Cerebellum (tissue), 4 donors: ENCODE measurements at places on chromosomes 6 and 20. TPM values are rescaled to one million over a fixed set of nuclear protein-coding genes. Genes with fewer than 3 reads are reported as not detected.

DNA sequence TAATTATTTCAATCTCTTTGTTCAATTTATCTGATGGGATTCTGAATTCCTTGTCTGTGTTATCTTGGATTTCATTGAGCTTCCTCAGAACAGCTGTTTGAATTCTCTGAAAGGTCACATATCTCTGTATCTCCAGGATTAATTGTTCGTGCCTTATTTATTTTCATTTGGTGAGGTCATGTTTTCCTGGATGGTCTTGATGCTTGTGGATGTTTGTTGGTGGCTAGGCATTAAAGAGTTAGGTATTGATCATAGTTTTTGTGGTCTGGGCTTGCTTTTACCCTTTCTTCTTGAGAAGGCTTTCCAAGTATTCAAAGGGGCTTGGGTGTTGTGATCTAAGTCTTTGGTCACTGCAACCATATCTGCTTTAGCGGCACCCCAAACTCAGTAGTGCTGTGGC, 39.4 kb upstream of the SCP2D1 start:
- no peak for DNase-seq

DNA sequence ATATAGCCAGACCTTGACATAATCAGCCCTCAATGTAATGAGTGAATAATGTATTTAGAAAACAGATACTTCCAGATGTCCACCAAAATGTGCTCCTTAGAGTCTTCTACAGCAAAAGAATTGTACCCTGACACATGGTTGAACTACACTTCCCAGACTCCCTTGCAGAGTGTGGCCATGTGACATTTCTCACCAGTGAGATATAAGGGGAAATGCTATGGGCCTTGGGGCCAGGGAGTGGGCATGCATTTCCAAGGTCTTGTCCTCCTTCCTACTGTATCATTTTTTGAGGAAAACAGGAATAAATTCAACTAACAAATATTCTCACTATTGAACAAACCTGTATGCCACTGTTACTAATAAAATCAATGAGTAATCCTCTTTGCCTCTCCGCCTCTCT, 211.4 kb upstream of the SMLR1 start:
- no peak for DNase-seq

DNA sequence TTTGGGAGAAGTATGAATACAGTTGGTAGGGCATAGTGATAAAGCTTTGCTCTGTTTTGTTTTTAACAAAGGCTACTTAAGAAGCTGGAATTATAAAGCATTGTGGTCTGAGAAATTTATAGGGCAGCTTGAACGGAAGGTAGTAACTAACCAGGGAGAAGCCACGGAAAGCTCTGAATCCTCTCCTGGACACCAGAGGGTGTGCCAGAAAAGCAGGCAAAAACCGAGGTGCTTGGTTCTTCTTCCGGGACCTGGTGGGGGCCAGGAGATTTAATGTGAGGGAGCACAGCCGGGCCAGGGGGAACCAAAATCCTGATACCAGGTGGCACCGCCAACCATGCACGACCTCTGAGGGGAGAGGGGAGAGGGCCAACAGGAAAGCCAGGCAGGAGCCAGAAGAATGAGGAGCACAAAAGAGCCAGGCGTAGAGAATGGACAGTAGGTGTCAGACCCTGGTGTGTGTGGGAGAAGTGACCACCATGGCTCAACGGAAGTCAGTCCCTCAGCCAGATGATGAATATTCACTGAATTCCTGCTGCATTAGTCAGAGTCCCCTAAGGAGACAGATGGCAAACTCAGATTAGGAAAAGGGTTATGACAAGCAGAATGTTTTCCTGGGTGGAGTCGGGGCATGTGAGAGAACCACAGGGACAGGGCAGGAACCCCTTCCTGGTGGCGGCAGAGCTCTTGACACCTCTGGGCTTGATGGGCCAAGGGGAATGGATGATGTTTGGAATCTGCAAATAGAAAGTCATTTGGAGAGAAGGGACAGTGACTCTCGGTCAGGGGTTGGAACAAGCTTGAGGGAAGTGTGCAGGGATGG, 262.3 kb downstream of the ZNF217 start:
- no peak for DNase-seq

GRCh38 chr20:58907320-58908137, 55.0 kb downstream of the GNAS start:
- peak; percentile 89 for DNase-seq

- DNase-seq: no peak
Measured at GRCh38 chr6:134544737-134545136, 226.8 kb upstream of the SGK1 start.

DNA sequence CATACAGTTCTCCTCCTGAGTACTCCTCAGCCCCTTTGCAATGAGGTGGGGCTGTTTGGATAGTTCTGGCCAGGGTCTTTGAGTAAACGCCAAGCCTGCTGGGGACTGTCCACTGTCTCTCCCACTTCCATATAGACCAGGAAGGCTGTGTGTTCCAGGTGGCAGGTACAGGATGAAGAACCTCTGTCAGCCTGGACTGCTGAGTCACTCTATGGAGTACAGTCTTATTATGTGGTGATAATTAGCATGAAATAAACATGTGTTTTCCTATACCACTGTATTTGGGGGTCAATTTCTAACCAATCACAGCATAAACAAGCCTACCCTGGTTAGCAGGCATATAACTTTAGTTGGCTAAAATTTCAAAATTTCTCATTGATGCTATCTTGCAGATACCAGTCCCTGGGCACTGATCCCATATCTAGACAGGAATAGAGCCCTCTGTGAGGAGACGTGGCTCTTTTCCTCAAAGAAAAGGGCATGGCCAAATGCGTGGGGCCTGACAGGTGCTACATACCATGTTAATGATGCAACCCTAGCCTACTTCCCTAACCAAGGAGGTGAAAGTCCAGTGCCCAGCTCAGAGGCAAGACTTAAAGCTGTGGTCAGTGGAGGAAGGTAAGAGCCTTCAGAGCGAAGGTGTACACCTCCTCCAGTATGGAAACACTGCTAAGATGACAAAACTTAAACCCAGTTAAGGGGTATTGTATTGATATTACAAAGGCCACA, 4.5 kb upstream of the ALDH8A1 start:
- DNase-seq: no peak

GRCh38 chr6:119241111-119241465, 108.5 kb downstream of the MAN1A1 start:
- DNase-seq: no peak

- DNase-seq: no peak
Measured at GRCh38 chr6:163428373-163428772, 13.9 kb downstream of the QKI start.

- DNase-seq: no peak
Measured at GRCh38 chr20:44495802-44496481, 20.3 kb downstream of the TTPAL start.

- no peak for DNase-seq
Measured at GRCh38 chr6:167575158-167575696, 250.3 kb downstream of the TTLL2 start.

DNA sequence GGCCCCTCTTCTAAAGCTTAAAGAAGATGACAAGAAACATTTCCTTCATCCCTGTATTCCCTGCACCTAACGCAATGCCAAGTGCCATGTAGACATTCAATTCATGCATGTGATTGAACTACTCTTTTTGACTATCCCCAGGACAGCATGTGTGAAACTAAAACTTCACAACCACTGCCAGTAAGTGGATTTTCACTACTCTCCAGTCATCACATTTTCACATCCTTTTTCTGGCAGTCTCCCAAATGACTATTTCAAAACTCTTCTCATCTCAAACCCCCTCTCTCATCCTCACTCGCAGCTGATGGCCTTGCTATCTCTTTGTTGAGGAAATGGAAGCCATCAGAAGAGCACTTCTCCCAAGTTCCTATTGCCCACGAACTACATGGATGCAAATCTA, 122.6 kb downstream of the OPRM1 start:
- no peak for DNase-seq

DNA sequence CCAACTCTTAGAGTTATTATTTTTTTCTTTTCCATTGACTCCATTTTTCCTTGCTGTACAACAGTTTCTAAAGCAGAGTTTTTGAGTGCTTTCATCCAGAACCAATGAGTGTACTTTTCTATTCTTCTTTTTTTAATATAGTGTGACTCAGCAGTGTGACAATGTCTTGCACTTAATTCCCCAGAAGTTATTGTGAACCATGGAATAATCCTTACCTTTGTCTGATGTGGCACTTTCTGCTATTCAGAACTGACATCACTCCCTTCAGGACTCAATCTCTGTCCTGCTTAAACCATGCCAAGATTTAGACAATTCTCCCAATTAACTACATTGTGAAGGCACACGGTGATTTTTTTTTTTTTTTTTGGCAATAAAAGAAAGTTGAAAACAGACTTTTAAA, 41.5 kb downstream of the GRIK2 start:
- DNase-seq: no peak

- DNase-seq: no peak
Measured at GRCh38 chr6:155408981-155409380, 46.7 kb downstream of the NOX3 start.

DNA sequence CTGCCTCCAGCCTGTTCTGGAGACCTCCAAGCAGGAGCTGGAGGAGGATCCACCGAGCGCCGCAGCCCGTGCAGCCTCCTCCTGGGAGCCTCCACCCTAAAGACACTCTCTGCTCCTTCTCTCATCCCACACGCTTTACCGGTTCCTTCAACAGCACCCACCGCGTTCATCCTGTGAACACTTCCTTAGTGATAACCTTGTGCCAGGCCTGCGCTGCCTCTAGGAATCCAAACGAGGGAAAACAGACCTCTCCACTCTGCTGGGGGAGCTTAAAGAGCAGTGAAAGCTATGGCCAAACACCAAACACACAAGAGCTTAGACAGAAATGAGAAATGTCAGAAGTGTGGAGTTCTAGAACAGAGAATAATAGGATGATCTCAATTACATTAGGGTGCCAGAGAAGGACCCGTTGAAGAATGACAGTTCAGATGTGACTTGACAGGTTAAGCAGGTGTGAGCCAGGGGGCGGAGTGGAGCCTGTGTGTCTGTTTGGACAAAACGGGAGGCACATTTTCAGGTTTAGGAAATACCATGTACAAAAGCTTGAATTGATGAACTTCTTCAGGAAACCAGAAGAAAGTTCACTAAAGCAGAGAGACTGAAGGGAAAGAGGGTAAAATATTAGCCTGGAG, 28.5 kb upstream of the HLA-DRB5 start:
- DNase-seq: no peak

DNA sequence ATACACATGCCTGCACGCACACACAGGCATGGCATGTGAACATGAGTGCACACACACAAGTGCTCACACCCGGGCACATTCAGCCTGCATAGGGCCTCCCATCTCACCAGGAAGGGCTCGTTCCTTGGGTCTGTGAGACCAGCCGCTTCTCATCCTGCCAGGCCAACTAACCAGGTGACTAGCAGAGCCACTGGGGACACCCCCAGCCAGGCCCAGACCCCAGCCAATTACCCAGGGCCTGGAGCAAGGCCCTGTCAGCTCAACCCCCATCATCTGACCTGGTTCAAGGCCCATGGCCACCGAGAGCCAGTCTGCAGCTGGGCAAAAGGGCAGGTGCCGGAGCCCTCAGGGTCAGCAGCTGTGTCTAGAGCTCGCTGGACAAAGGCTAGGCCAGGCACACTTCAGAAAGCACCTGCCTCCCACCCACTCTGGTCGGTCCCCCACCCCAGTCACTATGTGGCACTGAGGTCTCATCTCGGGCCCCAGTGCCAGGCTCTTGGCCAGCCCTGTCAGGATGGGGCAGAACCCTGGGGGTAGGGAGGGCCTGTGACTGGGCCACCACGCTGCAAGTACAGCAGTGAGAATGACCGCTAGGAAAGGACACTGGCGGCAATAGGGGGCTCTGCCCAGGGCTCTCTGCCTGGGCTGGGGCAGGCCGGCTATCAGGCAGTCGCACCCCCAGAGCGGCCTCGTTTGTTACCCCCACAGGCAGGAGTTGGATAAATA, 26.8 kb upstream of the MRGBP start:
- DNase-seq: no peak

DNA sequence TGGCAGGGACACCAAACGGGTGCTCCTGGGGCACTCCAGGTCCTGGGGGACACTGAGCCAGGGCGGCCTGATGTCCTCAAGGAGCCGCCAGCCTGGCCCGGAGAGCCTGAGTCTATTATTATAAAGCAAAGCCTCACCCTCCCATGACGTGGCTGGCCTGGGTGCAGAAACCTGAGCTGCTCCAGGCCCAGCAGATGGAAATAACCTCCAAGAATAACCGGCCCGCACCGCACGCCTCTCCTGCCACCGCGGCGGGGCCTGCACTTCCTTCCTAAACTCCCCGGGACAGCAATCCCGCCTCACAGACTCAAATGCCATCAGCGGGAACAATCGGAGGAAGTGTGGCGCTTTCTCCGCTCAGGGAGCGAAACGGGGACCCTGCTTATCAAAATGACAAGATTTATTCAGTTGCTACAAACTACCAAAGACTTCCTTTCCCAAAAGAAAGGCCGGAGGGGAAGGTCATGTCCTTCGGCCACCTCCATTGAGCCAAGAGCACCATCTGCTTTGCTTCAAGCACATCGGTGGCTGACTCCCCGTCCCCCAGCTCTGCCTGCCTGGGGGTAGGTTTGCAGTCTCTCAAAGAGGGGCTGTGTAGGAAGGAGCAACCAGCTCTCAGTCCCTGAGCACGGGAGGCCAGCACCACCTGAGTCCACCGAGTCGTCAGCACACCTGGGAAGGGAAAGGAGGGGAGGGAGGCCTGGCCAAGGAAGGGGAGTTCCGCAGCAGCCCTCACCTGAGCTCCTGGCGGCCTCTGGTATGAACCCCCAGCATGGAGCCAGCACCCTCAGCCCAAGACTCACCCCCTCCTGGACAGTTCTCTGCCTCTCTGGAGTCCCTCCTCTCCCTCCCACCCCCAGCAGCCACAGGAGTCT, 78.6 kb upstream of the QKI start:
- no peak for DNase-seq

- DNase-seq: peak; percentile 69
Measured at GRCh38 chr6:17987697-17988421, 424 bp upstream of the KIF13A start.

DNA sequence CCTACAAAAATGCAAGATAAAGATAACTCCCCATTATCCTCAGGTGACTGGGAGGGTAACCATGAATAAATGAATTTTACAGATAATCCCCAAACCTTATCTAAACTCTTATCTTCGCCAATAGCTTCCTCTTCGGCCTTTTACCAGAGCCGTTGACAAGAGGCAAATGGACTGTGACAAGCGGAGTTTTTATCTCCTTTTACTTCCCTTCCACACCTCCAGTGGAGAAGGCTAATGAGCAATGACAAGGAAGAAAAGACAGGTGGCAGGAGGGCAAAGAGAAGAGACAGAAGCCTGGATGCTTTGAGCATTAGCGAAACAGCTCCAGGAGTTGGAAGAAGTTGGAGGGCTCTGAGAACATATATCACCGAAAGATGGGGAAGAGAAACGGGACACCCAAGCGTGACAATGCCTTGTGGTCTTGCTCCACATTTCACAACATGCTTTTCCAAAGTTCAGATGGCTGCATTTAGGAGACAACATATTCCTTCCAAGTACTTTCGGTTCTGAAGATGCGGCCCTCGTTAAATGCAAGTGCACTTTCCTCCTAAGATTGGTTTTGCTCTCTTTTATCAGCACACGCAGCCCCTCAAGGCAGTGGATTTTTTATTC, 69.2 kb downstream of the PRDM1 start:
- DNase-seq: no peak

- DNase-seq: peak; percentile 60
Measured at GRCh38 chr6:29589423-29590048, 4.6 kb downstream of the OR2H2 start.

GRCh38 chr6:1781152-1781816, 171.6 kb downstream of the FOXC1 start:
- no peak for DNase-seq

PRRT1 gene
- total RNA-seq: 1.2 TPM

HSPA1L gene
- total RNA-seq: 4.2 TPM

CRISP3 gene
- total RNA-seq: not detected

UNC5CL gene
- total RNA-seq: 0.64 TPM

PI3 gene
- not detected for total RNA-seq

SLC4A11 gene
- total RNA-seq: 0.36 TPM

SLC22A7 gene
- 0.36 TPM for total RNA-seq
